Aorta (tissue), 5 donors: ENCODE measurements at places on chromosomes 2 and 18.
A peak's percentile ranks its signal among the peaks of the same experiment; 100 is the strongest.

DNA sequence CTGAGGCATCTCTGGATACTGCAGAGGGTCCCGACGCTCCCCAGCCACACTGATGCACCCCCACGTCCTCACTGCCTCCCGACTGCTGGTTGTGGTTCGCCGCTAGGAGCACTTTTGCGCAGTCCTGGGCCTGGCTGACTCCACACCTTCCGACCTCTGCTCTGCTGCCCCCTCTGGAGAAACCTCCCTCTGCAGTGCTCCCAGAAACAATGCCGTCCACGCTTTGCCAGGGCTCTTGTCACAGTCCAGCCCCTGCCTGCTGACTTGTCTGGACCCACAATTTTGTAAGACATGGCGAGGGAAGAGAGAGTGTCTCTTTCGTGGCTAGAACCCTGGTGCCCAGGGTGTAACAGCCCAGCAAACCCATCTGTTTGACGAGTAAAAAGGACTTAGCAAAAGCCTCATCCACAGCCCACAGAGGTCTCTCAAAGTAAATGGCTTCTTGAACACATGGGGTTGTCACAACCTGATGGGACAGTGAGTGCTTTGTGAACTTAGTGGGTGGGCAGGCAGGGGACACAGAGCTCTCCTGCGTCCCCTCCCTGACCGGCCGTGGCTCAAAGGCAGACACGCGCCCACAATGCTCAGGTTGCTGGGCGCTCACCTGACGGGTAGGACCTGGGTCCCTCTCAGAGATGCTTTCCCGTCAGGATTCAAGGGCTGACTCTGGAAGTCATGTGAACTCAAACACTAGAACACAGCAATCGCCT lies 4.0 kb downstream of the COPS9 start:
- no peaks in the 10 kb centered on the region for H3K4me1 ChIP-seq
- no peak overlapping the region for H3K4me3 ChIP-seq
- peaks cover 22% of the 10 kb centered on the region for H3K36me3 ChIP-seq
- DNase-seq, result peak; percentile 28
- H3K27ac ChIP-seq, result no peak overlapping the region

DNA sequence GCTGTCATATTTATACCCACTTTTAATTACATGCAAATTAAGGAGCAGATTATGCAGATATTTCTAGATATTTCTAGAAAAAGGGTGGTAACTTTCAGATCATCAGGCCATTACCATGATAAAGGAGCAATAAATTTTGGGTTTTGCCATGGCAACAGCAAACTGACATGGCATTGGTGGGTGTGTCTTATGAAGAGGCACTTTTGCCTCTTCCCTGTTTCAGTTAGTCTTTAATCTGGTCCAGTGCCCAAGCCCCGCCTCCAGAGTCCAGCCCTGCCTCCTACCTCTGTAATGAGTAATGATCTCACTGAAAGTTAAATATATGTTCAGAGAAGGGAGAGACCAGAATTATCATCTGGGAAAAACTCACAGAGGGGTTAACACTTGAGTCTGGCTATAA lies 124.8 kb downstream of the SCG2 start:
- no peaks in the 10 kb centered on the region for H3K4me1 ChIP-seq
- H3K27me3 ChIP-seq, result no peaks in the 10 kb centered on the region
- H3K36me3 ChIP-seq, result no peaks in the 10 kb centered on the region
- H3K4me3 ChIP-seq, result no peak overlapping the region

DNA sequence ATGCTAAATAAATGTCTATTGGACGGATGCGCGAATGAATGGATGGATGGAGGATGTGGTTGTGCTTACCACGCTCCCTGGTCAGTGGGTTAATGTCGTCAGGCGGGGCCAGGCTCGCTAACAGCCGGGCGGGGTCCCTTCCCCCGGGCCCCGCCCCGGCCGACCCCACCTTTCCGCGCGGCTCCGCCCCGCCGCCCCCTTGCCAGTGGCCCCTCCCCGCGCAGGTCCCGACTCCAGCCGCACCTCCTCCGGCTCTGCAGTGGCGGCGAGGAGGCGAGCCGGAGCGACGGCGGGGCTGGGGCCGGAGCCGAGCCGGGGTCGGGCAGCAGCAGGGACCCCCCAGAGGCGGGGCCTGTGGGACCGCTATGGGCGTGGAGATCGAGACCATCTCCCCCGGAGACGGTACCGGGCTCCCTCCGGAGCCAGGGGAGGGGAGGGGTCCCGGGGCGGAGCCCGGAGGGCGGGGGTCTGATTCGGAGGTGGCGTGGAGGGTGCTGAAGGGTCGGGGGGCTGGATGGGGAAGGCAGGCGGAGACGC lies at the start of gene FKBP1B:
Gene FKBP1B, plus strand, starts transcription at position 257 of the 537 bp plus-strand sequence. Its CDS starts 109 bp downstream, at position 366.
- DNase-seq, result peak; percentile 87
- H3K27ac ChIP-seq, result peak within 1 kb of the TSS; percentile 69
- no peaks in the 10 kb centered on the region for H3K27me3 ChIP-seq

GRCh38 chr2:205908212-205909183 lies 177.5 kb downstream of the INO80D start:
- no peaks in the 10 kb centered on the region for H3K36me3 ChIP-seq
- H3K27ac ChIP-seq, result no peak overlapping the region
- no peaks in the 10 kb centered on the region for H3K27me3 ChIP-seq

DNA sequence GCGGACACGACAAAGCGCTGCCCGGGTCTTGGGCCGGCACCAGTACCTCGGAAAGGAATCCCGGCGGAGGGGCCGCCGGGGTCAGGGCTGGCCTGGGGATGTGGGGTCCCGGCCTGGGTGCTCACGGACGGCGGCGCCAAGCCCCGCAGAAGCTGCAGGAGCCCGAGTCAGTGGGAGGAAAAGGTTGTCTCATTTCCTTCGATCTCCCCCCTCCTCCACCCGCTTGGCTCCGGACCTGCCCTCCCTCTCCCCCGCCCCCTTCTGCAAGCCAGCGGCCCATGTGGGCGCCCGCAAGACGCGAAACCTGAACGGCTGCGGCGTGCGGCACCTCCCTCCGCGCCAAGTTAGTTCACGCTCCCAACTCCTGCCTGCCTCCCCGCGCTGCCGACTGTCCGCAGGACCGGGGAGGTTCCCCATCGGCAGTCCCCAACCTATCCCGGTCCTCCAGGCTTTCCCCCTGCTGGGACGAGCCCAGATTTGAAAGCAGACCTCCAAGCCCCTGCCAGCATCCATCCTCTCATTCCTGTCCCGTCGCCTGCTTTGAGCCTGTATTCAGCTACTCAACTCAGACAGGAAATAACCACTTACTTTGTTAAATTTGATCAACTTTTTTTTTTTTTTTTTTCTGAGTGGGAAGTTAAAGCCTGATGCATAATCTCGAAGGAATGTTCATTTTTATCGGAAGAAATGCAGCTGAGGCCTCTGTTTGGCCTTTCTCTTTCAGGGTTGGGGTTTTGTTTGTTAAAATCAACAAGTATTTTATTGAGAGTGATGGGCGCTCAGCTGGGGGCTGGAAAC lies at the start of gene EVA1A:
Gene EVA1A, minus strand, starts transcription at position 172 of the 798 bp plus-strand sequence. CDS start 42,799 bp downstream, outside the sequence.
- peak within 1 kb of the TSS; percentile 23 for H3K4me3 ChIP-seq
- no peaks in the 10 kb centered on the region for H3K4me1 ChIP-seq
- no peak within 1 kb of the TSS for H3K27ac ChIP-seq
- no peaks in the 10 kb centered on the region for H3K27me3 ChIP-seq
- DNase-seq, result no peak

- DNase-seq, result no peak
- no peaks in the 10 kb centered on the region for H3K4me1 ChIP-seq
- H3K27me3 ChIP-seq, result no peaks in the 10 kb centered on the region
- H3K27ac ChIP-seq, result no peak overlapping the region
- no peaks in the 10 kb centered on the region for H3K36me3 ChIP-seq
These were observed 60.4 kb upstream of the GAREM1 start for GRCh38 chr18:32530947-32531651.

GRCh38 chr18:13019301-13019700 lies 28.1 kb downstream of the CEP192 start:
- H3K4me3 ChIP-seq, result no peak overlapping the region

- no peak overlapping the region for H3K4me3 ChIP-seq
- no peak for DNase-seq
- H3K27me3 ChIP-seq, result no peaks in the 10 kb centered on the region
These were observed 1331.8 kb upstream of the ZEB2 start for GRCh38 chr2:145851730-145852129.

- H3K4me3 ChIP-seq, result no peak overlapping the region
- no peaks in the 10 kb centered on the region for H3K4me1 ChIP-seq
- DNase-seq, result no peak
- no peaks in the 10 kb centered on the region for H3K27me3 ChIP-seq
- no peaks in the 10 kb centered on the region for H3K36me3 ChIP-seq
These were observed 91.4 kb upstream of the ASAP2 start for GRCh38 chr2:9115229-9115628.

DNA sequence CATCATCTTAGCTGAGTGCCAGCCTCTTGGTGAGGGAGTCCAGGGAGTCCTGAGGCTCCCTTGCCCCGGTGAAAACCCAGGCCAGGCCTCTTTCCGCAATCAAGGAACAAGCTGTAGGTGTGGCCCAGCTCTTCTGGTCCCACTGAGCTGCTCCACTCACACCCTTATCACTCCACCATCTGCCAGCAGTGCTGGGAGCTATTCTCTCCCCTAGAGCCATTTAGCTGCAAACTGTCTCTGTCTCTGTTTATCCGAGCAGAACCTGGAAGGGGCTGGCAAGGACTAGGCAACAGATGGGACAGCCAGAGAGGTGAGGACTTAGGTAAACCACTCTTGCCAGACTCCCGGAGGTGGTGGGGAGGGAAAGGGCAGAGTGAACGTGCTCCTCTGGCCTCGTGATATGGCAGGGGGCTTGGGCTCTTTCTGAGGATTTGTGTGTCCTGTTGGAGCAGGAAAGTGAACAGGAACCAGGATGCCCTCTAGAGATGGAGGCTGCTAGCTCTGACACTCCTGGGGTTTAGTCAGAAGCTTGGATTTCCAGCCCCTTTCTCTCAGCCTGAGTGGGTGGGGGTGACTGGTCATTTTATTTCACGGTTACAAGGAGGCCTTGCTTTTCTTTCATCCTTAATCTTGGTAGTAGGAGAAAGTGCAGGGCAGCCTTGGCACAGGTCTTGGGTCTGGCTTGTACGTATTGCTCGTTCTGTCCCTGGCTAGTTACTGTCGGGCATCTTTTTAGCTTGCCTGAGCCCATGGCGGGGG lies 19.6 kb downstream of the B3GNT2 start:
- H3K27ac ChIP-seq, result no peak overlapping the region
- no peaks in the 10 kb centered on the region for H3K36me3 ChIP-seq
- H3K4me1 ChIP-seq, result no peaks in the 10 kb centered on the region

GRCh38 chr2:71940695-71941094 lies 207.0 kb downstream of the CYP26B1 start:
- no peaks in the 10 kb centered on the region for H3K4me1 ChIP-seq
- no peaks in the 10 kb centered on the region for H3K36me3 ChIP-seq
- H3K27me3 ChIP-seq, result no peaks in the 10 kb centered on the region
- no peak overlapping the region for H3K27ac ChIP-seq
- no peak for DNase-seq
- no peak overlapping the region for H3K4me3 ChIP-seq

- no peak for DNase-seq
- no peaks in the 10 kb centered on the region for H3K36me3 ChIP-seq
- no peaks in the 10 kb centered on the region for H3K27me3 ChIP-seq
- H3K4me1 ChIP-seq, result no peaks in the 10 kb centered on the region
These were observed 181.8 kb downstream of the GBX2 start for GRCh38 chr2:235986361-235986760.

- H3K4me3 ChIP-seq, result no peak overlapping the region
- no peak for DNase-seq
- no peaks in the 10 kb centered on the region for H3K4me1 ChIP-seq
- no peaks in the 10 kb centered on the region for H3K27me3 ChIP-seq
- H3K27ac ChIP-seq, result no peak overlapping the region
These were observed 72.3 kb upstream of the NFATC1 start for GRCh38 chr18:79323471-79323870.

GRCh38 chr2:9331704-9332103 lies 91.6 kb downstream of the ITGB1BP1 start:
- H3K27me3 ChIP-seq, result no peaks in the 10 kb centered on the region
- H3K4me3 ChIP-seq, result no peak overlapping the region
- no peaks in the 10 kb centered on the region for H3K4me1 ChIP-seq
- peaks cover 3% of the 10 kb centered on the region for H3K36me3 ChIP-seq
- H3K27ac ChIP-seq, result no peak overlapping the region
- no peak for DNase-seq

DNA sequence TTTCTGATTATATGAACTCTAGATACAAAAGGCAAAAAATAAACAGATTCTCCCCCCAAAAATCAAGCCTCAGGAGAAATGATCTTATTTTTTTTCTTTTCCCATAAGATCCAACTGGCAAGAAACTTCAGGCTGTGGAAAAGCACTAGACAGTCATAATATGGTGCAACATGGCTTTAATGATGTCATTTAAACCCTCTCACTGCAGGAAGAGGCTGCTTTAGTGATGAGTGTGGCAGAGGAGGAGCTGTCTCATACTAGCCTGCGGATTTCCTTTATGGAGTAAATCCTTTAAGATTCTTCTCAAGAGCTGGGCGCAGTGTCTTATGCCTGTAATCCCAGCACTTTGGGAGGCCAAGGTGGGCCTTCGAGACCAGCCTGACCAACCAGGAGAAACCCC lies 83.3 kb upstream of the CD28 start:
- H3K36me3 ChIP-seq, result no peaks in the 10 kb centered on the region
- H3K27me3 ChIP-seq, result no peaks in the 10 kb centered on the region
- H3K4me3 ChIP-seq, result no peak overlapping the region
- DNase-seq, result no peak
- no peaks in the 10 kb centered on the region for H3K4me1 ChIP-seq
- no peak overlapping the region for H3K27ac ChIP-seq

DNA sequence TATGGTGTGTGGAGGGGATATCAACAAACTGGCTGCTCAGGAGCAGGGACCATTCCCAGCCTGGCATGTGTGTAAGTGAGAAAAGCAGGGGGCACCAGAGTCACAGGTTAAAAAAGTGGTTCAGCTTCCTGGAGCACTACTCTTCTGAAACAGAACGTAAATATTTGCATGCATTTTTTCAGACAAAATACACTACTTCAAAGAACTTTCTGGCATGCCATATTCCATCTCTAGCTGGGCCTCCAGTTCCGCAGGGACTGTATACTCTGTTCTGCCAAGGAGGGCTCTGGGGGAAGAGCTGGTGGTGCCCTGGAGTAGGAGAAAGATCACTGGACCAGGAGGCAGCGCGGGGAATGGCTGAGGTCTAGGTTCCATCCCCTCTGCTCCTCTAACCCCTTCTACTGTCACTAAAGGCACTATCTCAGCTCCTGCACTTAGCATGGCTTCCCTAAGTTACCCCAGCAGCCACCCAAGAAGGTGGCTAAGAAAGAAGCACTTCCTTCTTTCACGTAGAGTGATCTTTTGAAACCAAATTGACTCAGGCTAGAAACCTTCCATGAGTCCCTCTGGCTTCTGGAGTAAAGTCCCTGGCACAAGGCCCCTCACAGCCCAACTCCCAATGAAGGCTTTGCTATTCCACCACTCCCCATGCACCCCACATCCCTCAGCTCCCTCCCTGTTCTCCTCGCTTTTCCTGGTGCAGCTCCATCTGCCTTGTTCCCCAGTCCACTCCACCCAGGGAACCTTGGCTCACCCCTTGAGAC lies 57.6 kb upstream of the CABLES1 start:
- no peaks in the 10 kb centered on the region for H3K36me3 ChIP-seq
- H3K27ac ChIP-seq, result no peak overlapping the region
- H3K27me3 ChIP-seq, result no peaks in the 10 kb centered on the region
- DNase-seq, result no peak

DNA sequence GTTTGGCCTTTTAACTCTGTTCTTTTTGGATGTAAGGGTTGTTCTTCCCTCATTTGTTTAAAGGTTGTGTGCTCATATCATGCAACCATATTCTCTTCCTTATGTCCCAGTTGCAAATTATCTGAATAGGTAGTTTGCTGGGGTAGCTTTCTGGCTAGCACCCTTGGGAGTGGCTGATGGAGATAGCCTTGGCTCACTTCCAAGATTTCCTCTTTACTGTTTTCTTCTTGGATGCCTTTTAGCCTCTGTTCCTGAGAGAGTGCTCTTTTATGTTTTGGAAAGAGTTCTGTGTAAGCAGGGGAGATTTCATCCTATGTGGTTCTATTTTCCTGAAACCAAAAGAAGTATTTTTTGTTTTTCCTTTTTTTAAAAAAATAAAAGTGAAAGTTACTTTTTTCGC lies 25.4 kb downstream of the USP14 start:
- H3K27ac ChIP-seq, result no peak overlapping the region
- H3K4me1 ChIP-seq, result no peaks in the 10 kb centered on the region
- H3K27me3 ChIP-seq, result no peaks in the 10 kb centered on the region
- H3K36me3 ChIP-seq, result no peaks in the 10 kb centered on the region
